Progenitor cell of endocrine pancreas (in vitro differentiated cells): ENCODE measurements at places on chromosomes 13 and 19.

- DNase-seq: peak; percentile 49
These were observed 6.4 kb downstream of the LYL1 start for GRCh38 chr19:13095934-13096927.

DNA sequence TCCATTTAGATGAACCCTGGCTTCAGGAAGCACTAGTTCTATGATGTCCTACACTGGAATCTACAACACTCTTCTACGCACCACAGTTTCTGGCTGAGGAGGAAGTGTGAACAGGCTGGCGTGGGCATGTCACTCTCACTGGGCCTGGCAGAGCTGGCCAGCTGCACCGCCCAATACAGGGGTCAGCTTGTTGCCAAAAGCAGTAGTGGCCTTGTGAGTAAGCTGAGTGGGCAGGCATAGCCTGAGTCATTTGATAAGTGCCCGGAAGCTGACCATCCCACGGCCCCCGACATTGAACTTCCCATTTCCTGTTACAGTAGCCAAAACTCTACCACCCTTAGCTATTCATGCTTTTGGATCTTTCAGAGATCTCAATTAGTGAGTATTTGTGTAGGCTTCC lies 240.9 kb upstream of the SERP2 start:
- no peak for DNase-seq

DNA sequence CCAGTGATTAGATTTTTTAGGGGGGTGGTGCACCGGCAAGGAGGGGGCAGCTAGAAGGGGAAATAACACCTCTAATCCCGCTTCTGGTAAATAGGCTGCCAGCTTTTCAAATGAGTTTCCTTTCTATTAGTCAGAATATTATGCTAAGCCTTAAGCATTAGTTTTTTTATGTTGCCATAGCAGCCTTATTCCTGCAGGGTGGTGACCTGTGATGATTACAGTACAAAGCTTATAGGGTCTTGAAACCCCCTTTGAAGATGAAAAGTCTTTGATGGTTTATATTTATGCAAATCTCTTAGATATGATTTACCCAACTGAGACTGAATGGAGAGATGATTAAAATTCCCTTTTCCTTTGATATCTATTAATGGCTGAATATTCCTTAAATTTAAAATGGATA lies 109.8 kb downstream of the ZIC5 start:
- no peak for DNase-seq

DNA sequence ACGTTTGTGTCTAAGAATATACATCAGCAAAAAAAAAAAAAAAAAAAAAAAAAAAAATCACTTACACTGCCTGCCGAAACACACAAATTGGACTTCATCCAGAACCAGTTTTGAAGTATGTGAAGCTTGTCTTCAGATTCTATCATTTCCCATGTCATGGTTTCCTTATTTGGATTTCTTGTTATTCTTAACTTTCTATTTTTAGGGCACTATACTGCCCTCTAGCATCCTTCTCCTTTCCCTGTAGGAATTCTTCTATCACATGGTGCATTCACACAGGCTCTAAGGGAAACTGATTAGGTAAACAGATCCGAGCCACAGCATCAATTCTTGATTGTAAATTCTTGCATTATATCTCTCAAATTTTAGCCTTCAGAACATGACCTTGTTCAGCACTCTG lies 1507.5 kb downstream of the OLFM4 start:
- DNase-seq: no peak

- DNase-seq: no peak
These were observed 869 bp downstream of the GFY start for GRCh38 chr19:49425922-49426592.

DNA sequence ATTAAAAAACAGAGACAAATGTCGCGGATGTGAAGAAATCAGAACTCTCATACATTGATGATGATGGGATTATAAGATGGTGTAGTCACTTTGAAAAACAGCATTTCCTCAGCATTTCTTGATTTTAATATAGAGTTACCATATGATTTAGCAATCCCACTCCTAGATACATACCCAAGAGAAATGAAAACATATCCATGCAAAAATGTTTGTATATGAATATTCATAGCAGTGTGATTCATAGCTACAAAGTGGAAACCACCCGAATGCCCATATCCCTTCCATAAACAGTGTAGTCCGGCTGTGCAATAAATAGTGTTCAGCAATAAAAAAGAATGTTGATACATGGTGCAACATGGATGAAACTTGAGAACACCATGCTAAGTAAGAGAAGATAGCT lies 44.6 kb downstream of the DPY19L3 start:
- DNase-seq: no peak

GRCh38 chr19:7674010-7675005 lies 2.6 kb upstream of the MCEMP1 start:
- no peak for DNase-seq

DNA sequence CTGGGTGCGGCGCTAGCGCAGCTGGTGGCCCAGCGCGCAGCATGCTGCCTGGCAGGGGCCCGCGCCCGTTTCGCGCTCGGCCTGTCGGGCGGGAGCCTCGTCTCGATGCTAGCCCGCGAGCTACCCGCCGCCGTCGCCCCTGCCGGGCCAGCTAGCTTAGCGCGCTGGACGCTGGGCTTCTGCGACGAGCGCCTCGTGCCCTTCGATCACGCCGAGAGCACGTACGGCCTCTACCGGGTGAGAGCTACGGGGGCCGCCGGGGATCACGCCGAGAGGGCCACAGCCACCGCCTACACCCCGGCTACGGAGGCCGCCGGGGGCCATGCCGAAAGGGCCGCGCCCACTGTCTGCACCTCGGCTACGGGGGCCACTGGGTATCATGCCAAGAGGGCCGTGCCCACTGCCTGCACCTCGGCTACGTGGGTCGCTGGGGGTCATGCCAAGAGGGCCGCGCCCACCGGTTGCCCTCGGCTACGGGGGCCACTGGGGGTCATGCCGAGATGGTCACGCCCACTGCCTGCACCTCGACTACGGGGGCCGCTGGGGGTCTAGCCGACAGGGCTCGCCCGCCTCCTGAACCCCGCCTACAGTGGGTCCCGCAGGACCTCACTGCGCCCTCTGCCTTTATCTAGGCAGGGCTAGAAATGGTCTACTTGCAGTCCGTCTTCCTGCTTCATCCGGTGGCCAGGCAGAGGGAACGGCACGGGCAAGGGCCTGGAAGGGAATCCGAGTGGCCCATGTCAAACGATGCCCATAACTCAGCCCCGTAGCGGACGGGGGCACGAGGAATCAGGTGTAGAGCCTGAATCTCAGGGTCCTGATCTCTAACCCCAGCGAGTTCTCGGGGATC lies 500 bp downstream of the PGLS start:
- DNase-seq: peak; percentile 59

DNA sequence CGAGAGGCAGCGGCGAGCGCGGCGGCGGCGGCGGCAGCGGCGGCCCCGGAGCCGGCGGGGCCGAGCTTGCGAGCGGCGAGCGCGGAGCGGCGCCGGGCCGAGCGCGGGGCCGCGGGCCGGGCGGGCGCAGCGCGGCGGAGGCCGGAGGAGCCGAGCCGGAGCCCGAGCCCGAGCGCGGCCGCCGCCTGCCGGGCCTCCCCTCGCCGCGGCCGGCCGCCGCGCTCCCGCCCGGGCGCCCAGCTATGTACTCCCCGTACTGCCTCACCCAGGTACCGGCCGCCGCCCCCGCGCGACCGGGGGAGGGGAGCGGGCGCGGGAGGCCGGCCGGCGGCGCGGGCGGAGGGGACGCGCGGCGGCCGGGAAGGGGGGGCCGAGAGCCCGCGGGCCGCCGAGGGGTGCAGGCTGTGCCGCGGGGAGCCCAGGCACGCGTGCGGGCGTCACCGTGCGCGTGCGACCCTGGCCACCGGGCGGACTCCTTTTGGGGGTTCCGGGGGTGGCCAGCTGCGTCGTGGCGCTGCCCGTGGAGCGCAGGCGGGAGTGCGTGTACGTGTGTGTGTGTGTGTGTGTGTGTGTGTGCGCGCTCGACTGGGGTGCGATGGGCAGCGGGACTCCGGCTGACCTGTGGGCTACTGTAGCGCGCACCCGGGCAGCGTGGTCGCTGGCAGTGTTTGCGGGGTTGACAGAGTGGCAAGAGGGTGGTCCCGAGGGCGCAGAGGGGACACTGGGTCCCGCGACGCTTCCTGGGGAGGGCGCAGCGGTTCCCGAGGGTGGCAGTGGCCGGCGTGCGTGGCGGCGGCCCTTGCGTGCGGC lies 526 bp downstream of the NFIX start:
- no peak for DNase-seq

GRCh38 chr13:27081893-27082679 lies 89.5 kb downstream of the USP12 start:
- no peak for DNase-seq

GRCh38 chr13:74289861-74290773 lies 155.9 kb upstream of the KLF12 start:
- no peak for DNase-seq

DNA sequence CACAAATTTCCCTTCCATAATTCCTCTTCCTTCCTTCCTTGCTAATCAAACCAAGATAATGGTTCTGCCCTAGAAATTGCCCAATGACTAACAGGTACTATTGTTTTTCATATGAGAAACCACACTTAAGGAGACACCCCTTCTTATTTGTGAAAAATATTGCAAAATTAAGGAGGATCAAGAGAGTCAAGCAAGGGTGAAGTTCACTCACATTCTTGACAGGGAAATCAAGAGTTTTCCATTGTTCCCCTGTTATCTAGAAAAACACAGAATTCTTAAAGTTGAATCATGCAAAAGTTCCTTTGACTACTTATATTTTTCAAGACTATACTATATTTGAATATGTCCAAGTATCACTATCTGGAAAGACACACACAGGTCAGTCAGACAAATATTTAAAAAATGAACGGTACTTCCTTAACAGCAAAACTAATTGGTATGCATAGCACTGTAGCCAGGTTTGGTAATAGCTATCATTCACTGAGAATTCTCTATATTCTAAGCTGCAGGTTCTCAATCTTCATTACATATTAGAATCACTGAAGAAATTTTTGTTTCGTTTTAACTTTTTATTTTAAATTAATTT lies 897.2 kb downstream of the DIAPH3 start:
- no peak for DNase-seq

- no peak for DNase-seq
These were observed 2860.6 kb upstream of the PCDH20 start for GRCh38 chr13:64276232-64276631.

GRCh38 chr13:84997858-84998257 lies 801.4 kb downstream of the SLITRK6 start:
- no peak for DNase-seq

DNA sequence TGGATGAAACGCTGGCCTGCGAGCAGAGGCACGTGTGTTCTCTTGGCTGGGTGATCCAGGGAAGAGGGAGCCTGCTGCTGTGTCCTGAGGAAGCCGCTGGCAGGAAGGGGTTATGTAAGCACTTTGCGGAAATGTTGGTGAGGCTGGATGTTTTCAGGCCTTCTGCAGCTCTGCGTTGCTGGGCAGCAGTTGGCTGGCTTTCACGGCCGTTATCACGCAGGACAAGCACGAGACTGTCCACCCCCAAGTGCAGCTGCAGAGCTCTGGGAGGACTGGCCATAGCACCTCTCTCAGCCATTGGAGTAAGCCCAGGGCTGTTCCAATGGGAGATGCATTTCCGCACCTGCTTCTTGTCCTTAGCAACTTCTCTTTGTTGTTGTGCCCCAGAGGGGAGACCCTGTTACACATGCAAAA lies 146.9 kb upstream of the SOX21 start:
- no peak for DNase-seq

DNA sequence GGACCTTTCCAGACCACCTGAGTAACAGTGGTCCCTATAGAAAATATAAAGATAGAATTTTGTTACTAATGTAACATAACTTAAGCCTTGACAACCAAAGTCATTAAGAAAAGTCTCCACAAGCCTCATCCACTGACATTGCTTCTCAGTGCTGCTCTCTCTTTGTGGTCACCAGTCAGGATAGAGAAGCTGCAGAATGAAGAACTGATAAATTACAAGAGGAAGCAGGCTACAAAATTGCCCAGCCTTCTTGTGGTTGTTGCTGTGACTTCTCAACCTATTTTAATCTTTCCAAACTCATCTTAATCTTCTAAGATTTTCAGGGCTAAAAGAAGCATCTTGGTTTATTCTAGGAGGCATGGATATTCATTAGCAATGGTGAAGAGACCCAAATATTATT lies 343.8 kb downstream of the MZT1 start:
- no peak for DNase-seq

- DNase-seq: no peak
These were observed 44.5 kb downstream of the RFX2 start for GRCh38 chr19:6065685-6066374.

DNA sequence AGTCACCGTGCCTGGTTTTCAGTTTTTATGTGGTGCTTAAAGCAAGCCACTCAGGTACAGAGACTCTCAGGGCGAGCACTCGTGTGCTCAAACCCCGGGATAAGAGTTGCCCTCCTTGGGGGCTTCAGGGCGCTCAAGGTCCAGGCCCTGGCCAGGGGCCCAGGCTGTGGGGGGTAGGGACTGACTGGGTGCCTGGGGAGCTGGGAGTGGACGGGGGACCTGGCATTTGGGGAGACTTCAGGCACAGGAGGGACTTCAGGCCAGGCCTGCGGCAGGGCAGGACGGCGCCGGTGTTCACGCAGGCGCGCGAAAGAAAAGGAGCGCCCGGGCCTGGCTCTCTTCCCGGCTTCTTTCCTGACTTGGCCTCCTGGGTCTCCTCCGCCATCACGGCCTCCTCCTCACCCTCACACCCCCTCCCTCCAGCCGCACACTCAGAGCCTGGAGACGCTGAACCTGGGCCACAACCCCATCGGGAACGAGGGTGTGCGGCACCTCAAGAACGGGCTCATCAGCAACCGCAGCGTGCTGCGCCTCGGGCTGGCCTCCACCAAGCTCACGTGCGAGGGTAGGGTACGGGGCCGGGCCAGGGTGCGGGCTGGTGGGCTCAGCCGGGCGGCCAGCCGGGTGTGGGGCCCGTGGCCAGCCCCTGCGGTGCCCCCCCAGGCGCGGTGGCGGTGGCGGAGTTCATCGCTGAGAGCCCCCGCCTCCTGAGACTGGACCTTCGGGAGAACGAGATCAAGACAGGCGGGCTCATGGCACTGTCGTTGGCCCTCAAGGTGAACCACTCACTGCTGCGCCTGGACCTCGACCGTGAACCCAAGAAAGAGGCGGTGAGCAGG lies 16.1 kb downstream of the NKPD1 start:
- DNase-seq: no peak

DNA sequence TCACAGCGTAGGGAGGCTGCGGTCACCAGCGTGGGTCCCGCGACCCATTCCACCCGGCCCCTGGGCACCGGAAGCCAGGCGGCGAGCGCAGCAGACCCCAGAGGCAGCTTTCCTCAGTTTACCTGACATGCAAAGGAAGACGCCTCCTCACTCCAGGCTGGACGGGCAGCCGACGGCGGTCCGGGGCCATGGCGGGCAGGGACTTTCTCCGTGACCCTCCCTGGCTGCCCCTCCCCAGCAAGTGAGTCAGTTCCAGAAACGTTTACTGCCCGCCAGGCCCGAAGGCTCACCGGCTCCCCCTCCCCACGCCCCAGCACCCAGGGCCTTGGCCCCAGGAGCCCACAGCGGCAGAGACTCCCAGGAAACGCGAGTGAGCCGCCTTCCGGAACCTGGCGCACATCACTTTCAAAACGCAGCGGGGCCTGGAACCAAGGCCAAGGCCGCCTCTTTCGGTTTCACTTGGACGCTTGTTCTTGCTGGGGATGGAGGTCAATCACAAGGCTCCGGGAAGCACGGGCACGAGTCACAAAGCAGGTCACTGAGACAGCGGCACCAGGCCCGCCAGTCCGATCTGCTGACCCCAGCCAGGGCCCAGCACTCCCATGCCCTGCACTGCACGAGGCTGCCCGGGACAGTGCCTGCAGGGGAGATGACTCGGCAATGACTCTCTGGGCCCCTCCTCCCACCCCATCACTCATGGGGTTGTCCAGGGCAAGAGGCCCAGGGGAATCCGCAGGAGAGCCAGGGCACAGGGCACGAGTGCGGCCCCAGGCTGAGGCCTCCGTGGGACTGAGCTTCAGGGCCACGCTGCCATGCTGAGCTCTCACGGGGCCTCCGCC lies 5.3 kb downstream of the SBNO2 start:
- DNase-seq: no peak
